ENCODE measurements at places on chromosomes 2 and 18.

DNA sequence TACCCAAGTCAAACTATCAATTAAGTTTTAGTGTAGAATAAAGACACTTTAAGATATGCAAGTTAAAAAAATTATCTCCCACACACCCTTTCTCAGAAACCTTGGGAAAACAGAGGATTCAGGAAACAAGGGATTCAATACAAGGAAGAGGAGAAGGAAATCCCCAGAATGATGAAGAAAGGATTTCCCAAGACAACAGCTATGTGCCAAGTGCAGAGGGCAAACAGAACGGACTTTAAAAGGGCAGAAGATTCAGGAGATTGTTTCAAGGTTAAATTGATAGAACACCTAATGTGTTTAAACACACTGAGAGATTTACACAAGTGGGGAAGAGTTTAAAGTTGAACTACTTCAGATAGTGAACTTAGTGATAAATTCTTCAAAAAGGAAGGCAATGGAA lies 71.5 kb upstream of the EPAS1 start:
- no peak for DNase-seq

GRCh38 chr2:206512999-206513398 lies 69.7 kb downstream of the ADAM23 start:
- DNase-seq, result no peak

- DNase-seq, result no peak
Measured at GRCh38 chr18:50008306-50008705, 186.6 kb downstream of the MYO5B start.

DNA sequence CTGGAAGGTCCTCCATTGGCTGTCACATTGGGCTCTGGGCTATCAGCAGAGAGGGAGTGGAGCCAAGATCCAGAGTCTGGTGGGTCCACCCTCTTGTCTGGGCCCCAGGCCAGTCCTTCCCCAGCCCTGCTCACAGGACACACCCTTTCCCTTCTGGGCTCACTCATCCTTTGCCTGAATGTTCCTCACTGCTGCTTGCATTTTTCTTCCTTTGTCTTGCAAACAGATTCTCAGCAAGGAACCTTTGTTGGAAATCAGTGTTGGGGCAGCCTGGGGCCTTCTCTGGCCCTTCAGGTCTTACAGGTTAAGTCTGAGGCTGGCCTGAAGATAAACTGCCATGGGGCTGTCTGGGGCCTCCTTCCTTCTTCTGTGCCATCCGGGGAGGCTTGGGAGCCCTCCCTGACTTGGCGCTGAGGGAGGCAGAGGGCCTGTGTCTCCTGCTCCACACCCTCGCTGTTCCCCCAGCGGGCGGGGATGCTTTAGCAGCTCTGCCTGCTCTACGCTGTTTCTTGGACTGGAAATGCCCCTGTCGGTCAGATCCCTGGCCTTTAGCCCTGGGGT lies 11.5 kb upstream of the CELF4 start:
- no peak for DNase-seq

- no peak for DNase-seq
Measured at GRCh38 chr2:53432936-53433335, 334.7 kb upstream of the CHAC2 start.

DNA sequence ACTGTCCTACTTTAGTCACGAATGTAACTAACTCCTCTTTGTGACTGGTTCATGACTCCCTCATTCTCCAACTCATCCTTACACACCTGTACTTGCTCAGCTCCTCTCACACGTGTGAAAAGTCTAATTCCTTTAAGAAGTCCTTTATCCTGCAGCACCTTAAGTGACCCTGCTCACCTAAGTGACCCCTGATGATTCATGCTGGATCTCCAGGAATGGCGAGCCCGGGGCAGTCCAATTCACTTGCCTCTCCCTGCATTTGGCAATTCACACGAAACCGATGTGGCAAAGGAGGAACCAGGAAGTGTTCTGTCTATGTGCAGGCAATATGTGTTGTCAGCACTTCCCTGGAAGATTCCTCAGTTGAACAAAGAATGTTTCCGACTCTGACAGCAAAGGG lies 189.8 kb upstream of the NABP1 start:
- DNase-seq, result no peak
